ENCODE measurements at places on chromosomes 7 and 10.

DNA sequence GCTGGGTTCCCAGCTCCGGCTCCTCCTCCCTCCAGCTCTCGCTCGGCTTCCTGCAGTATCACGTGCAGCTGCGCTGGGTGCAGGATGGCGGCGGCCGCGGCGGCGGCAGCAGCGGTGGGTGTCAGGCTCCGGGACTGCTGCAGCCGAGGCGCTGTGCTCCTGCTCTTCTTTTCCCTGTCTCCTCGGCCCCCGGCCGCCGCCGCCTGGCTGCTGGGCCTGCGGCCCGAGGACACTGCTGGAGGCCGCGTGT lies at the start of gene CNNM1:
Gene CNNM1 (plus strand): TSS at position 53 of the 250 bp plus-strand sequence. CDS start 32 bp downstream, at position 85.
- DNase-seq, result peak; percentile 78

GRCh38 chr10:113957013-113957412 lies 86.7 kb upstream of the ADRB1 start:
- DNase-seq, result no peak

GRCh38 chr10:63021225-63021624 lies 111.9 kb upstream of the NRBF2 start:
- DNase-seq, result no peak

DNA sequence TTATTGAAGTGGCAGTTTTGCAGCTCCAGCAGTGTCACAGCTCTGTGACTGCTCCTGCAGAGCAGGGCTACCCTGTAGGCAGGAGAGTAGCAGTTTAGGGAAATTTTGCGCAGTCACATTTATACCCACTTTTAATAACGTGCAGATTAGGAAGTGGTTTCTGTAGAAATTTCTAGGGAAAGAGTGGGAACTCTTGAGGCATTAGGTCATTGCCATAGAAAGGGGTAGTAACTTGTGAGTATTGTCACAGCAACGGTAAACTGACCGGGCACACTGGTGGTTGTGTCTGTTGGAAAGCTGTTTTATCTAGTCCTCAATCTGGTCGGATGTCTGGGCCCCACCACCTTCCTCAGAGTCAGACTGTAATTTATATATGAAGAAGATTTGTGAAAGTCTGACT lies 51.9 kb downstream of the CDC14C start:
- DNase-seq, result peak; percentile 3

- no peak for DNase-seq
Observed at GRCh38 chr7:36006636-36007229, 146.3 kb upstream of the EEPD1 start.

DNA sequence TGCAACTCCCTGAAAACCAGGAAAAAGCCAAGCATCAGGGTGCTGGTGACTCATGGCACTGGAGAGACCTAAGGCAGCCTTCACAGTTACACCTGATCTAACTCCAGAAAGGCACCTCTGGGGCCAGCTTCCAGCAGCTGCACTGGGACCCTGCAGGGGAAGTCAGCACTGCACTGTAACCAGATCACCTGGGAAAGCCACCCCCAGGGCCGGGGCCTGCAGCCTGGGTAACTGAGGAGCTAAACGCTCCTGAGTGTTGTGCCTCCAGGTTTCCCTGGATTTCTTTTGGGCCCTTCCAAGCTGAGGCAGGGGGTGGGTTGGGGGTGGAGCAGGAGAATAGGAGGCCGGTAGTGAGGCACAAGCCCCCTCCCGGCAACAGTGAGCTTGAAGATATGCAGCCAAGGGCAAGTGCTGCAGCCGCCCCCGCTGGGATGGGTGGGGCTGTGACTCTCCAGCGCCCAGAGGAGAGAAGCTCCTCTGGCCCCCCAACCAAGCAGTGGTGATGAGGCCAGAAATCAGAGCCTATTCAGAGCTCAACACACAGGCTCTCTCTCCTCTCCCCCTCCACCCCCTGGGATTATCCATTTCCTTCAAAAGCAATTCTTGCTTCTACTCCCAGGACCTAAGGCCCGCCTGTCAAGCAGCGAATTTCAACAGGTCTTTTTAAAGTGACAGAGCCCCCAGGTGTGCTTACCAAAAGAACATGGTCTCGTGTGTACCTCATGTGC lies 2.6 kb downstream of the CXCL12 start:
- no peak for DNase-seq

DNA sequence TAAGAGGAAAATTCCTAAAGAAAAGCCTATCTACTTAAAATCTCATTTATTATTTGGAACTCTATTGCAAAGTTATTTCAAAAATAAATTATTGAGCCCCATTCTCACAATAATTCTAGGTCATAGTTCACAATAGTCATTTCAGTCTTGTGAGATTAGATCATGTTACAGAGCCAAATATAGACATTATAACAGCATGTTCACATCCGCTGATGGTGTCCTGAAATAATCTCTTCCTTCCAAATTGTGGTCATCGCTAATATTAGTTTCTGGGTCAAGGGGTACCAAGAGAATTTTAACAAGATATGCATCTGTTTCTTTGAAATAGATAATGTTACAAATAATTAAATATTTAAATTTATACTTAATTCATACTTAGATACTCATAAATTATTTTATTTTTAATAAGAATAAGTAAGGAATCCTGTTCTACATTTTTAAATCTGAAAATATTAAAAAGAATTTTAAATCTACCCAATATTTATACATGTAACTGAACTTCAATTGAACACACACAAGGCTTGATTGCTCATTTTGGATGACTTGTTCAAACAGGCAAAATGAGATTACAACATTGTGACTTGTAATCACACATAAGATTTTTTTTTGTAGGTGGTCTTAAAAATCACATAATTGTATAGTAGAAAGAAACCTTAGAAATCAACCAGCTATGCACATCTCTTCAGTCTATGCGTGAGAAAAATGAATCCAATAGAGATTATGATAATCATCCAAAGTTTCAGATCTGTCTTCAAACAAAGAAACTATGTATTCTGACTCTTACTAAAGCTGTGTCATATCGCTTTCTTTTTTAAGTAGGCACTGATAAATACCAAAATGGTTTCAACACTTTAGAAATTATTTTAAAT lies 13.1 kb downstream of the GNAT3 start:
- no peak for DNase-seq

GRCh38 chr7:128831178-128831993 lies 1.2 kb downstream of the FLNC start:
- peak; percentile 92 for DNase-seq

GRCh38 chr10:30719832-30720231 lies 90.3 kb upstream of the LYZL2 start:
- no peak for DNase-seq

- DNase-seq, result no peak
Observed at GRCh38 chr7:30975256-30975899, 11.6 kb downstream of the GHRHR start.

DNA sequence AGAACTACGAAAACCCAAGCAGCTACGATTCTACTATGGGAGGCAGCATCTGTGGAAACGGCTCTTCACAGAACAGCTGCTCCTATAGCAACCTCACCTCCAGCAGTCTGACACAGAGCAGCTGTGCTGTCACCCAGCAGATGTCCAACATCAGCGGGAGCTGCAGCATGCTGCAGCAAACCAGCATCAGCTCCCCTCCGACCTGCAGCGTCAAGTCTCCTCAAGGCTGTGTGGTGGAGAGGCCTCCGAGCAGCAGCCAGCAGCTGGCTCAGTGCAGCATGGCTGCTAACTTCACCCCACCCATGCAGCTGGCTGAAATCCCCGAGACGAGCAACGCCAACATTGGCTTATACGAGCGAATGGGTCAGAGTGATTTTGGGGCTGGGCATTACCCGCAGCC lies 81.6 kb upstream of the SAMD8 start:
- no peak for DNase-seq

DNA sequence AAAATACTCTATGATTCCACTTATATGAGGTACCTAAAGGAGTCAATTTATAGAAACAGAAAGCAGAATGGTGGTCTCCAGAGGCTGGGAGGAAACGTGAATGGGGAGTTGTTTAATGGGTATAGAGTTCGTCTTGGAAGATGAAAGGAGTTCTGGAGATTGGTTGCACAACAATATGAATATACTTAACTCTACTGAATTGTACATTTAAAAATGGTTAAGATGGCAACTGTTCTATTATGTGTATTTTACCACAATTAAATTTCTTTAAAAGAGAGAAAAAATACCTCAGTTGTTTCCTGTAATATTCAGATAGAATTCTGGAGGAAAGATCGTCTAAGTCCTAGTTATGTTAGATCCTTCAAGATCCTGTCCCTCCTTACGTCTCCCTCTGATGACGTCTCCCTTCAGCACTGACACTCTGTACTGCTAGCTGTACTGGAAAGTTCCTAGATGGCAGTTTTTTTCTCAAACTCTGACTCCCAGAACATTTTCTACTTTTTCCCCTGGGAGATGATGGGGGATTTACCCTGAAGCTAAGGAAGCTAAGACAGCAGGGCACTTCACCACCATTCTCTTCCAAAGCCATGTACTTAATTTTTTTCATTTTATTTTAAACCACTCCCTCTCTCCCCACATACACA lies 53.2 kb upstream of the CAV2 start:
- DNase-seq, result no peak

DNA sequence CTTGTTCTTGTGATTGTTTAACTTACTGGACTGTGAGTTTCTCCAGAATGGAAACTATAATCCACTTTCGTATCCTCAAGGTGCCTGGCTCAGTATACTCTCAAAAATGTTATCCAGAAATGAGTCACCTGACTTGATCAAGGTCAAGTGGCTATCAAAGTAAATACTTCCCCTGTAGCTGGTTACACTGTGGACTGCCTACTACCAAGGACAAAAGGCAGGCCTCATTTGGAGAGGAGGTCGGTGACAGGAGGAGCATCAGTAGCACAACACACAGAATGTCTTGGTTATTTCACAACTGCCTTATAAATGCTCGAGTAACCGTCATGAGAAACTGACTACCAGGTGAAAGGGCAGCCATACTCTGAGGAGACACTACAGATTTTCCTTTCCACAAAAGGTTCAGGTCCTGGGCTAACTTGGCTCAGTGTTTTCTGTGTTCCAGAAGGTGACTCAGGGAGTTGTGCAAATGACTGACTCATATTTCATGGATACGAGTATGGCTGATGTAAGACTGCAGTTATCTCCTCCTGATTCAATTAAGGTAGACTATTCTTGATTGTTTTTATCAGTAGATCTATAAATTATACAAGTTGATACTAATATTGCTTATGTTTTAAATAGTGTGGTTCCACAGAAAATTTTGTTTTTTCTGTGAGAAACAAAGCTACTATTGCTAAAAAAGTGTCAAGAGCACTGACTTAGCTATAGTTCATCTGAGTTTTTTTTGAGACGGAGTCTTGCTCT lies 4.2 kb upstream of the CCNY start:
- DNase-seq, result no peak

DNA sequence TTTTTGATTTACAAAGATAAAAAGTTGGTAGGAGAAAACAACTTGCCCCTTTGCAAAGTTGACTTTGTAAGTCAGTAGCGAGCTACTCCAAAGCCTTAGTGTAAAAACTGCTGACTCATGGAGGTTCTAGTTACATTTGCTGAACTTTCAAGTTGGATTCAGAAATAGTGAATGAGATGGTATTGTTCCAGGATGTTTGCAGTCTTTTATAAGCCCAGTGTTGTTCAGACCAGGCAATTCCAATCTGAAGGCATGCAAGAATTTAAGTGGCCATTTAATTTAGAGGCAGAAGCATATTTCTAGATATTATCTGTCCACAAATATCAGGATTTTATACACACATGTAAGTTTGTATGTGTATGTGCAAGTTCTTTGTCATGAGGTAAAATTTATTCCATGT lies 21.6 kb downstream of the TES start:
- peak; percentile 36 for DNase-seq

- no peak for DNase-seq
Observed at GRCh38 chr10:4070921-4071660, 286.1 kb upstream of the KLF6 start.

DNA sequence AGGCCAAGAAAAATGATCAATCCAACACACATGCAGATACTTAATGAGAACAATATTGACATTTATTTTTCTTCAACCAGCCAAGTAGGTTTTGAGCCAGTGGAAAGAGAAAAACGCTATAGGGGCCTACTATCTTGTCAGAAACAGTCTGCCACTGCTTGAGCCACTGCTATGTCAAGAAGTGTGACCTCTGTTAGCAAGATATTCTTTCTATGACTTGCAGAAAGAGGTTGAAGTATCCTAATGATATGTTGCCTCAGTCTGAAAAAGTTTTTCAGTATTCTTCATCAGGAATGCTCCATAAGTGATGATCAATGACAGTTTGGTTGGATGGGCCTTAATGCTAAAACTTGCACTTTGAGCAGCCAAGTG lies 328.4 kb upstream of the KCND2 start:
- no peak for DNase-seq

DNA sequence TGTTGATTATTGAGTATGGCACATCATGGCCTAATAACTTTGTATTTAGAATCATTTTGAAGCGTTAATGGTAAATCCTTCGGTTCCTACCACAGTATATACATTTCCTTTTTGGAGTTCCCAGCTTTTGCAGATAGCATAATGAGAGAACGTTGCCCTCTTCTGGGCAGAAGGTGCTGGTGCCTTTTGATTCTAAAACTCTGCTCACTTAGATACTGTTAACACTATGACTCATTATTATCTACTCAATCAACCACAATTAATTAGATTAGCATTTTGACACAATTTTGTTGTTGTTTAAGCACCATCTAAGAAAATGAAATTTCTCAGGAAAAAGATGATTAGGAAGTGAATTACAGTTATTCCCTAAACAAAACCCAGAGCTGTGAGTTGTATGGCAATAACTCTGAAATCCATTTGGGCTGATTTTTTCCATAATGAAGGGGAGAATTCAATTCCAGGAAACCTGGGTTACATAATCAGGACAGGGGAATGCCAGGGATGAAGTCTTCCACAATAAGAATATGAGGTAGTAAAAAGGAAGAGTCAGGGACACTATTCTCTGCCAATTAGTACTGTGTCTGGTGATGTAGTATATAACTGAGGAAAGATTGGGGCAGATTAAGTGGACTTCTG lies 11.5 kb upstream of the DLD start:
- peak; percentile 68 for DNase-seq

DNA sequence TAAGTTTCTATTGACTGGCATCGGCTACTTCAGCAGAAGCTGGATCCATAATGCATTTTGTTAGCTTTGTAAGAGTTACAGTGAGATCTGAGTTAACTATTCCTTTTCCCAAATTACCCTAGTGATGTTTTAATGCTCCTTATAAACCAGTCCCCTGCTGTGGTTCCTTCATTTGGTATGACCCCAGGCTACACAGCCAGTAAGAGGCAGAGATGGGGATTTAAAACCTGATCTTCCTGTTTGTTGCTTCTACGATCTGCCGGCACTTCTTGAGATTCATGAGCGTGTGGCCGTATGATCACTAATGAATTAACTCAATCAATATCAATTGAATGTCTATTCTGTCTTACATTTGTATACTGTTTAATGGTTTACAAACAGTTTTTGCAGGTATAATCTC lies 86.1 kb downstream of the CACNB2 start:
- DNase-seq, result no peak

DNA sequence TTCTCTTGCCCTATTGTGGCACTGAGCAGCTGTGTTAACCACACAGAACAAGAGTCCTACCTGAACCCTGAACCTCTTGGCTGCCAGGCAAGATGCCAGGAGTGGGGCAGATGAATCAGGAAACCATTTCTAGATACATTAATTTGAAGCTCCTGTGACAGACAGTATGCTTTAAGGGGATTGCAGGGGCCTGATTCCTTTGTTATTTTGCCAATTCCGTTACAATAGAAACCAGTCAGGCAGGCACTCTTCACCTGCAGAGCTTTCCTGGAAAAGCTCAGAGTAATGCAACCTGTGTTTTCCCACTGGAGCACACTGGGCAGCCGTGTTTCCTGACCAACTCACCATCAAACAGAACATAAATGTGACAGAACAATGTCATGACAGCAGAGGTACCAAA lies 233.1 kb downstream of the BMPER start:
- DNase-seq, result no peak
